ENCODE measurements at places on chromosomes 4 and X.

- no peak for DNase-seq
Observed at GRCh38 chrX:139093201-139093600, 381.7 kb upstream of the FGF13 start.

DNA sequence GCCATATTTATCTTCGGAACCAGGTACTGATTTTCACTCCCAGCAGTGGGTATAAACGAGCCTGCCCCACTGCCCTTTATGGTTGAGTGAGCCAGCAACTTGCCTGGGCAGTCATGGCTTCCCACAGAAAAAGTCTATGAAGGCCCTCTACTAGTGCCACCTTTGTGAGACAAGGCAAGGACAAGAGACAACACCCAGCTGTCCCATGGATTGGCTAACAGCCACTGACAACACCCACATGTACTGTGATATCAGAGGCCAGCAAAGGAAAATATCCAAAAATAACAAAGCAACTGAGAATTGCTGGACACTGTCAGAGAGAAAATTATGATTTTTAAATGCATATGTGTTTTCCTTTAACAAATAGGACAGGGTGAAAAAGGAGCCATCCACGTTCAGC, 248.4 kb upstream of the TTC29 start:
- DNase-seq, result no peak

GRCh38 chrX:40878766-40879165, 143.4 kb upstream of the MED14 start:
- no peak for DNase-seq

- DNase-seq, result no peak
Observed at GRCh38 chr4:77047037-77047436, 28.8 kb downstream of the CCNI start.

- peak; percentile 59 for DNase-seq
Observed at GRCh38 chr4:156946516-156947424, 24.8 kb downstream of the PDGFC start.

- no peak for DNase-seq
Observed at GRCh38 chr4:84915396-84915780, 51.1 kb downstream of the WDFY3 start.

DNA sequence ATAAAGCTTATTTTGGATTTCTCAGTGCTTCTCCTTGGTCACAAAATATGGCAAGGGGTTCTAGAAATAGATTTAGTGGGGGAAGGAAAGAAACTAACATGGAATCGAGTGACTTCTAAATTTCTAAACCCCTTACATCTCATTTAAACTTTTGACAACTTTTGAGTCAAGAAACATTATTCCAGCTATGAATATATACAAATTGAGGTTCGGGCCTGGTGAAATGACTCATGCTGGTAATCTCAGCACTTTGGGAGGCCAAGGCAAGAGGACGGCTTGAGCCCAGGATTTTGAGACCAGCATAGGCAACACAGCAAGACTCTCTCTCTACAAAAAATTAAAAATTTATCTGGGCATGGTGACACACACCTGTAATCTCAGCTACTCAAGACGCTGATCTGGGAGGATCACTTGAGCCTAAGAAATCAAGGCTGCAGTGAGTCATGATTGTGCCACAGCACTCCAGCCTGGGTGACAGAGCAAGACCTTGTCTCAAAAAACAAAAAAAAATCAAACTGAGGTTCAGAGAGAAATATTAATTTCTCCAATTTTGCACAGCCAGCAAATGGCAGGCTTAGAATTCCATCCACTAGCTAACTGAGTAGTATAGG, 99.8 kb downstream of the ANXA3 start:
- no peak for DNase-seq

GRCh38 chr4:102218656-102219055, 126.6 kb downstream of the SLC39A8 start:
- DNase-seq, result no peak

DNA sequence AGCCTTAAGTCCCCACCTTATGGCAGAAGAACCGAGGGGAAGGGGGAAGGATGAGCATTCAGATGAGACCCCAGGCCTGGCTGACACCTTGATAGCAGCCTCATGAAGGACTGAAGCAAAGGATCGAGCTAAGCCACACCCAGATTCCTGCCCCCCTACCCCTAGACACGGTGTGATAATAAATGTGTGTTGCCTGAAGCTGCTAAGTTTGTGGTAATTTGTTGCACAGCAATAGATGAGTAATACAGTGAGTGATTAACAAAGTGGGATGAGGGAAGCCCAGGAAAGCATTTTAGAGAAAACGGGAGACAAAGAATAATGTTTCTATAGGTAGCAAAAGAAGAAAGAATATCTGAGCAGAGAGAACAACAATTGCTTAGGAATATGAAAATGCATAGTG, 404.2 kb downstream of the MID1IP1 start:
- no peak for DNase-seq

DNA sequence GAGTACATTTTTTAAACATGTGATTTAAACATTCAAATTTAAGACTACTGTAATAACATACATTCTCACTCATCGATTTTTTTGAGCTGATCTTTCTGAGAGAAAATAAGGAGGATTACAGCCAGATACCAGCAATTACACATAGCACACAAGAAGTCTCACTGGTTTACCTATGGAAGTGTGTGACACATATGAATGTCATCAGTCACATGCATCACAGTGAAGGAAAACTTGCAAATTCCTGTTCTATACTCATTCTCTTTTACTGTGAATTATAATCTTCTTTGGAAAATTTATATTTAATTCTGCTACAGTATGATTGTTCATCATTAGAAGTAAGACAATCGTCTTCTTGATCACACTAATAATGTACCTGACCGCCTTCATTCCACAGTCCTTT, 21.3 kb upstream of the BMP2K start:
- no peak for DNase-seq

- DNase-seq, result no peak
Observed at GRCh38 chr4:153518001-153518400, 51.8 kb downstream of the TMEM131L start.

GRCh38 chr4:6494431-6495295, 22.2 kb upstream of the PPP2R2C start:
- no peak for DNase-seq

- peak; percentile 6 for DNase-seq
Observed at GRCh38 chr4:109826719-109827118, 1.1 kb upstream of the RRH start.

DNA sequence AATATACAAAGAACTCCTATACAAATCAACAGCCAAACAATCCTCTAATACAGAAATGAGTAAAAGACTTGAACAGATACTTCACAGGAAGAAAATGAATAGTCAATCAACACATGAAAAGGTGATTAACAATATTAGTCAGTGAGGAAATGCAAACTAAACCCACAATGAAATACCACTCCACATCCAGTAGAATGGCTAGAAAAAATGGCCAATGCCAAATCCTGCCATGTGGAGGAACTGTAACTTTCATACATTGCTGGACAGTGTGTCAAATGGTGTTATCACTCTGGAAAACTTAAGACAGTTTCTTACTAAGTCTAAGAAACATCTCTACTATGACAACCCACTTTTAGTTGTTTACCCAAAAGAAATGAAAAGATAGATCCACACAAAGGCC, 59.5 kb downstream of the NSG1 start:
- no peak for DNase-seq

- DNase-seq, result no peak
Observed at GRCh38 chr4:152014280-152014679, 253.5 kb upstream of the GATB start.

GRCh38 chr4:142243255-142243654, 602.8 kb downstream of the INPP4B start:
- DNase-seq, result no peak

- DNase-seq, result no peak
Observed at GRCh38 chrX:118904218-118904617, 70.2 kb upstream of the LONRF3 start.

DNA sequence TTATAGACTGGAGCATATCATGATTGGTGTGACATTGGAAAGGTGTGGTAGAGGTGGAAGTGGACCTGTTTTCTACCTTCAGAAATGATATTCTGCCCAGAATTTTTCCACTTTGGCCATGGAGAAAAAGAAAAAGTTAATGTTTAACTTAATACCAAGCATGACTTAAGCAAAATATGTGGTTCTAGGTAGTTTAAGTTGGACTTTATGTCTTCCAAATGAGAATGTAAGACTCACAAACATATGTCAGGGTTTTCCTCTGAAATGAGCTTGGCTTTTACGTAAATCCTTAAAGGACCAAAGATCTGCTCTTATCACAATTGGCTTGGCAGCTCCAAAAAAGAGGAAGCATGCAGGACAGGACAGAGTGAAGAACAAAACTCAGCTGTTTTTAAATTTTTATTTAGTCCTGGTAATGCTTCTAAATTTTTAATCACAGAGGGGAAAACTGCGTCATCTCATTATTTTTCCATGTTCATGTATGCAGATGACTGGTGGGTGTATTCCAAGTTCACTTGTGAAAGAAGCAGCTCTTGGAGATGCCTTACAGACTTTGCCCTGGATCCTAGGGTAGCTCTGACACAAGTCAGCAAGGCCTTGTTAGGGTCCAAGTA, 98.2 kb downstream of the ANK2 start:
- DNase-seq, result no peak

- DNase-seq, result no peak
Observed at GRCh38 chr4:48103483-48104139, 30.4 kb downstream of the TXK start.

GRCh38 chrX:129632443-129632842, 22.3 kb downstream of the APLN start:
- DNase-seq, result peak; percentile 25

All from inflammatory macrophage (primary cell).